ENCODE measurements at places on chromosomes 7 and 10. TPM values are rescaled to one million over a fixed set of nuclear protein-coding genes. Genes with fewer than 3 reads are reported as not detected.
A peak's percentile ranks its signal among the peaks of the same experiment; 100 is the strongest.

PAPSS2 gene
- 2.7 TPM for polyA plus RNA-seq

FAM25A gene
- not detected for polyA plus RNA-seq

OPN1SW gene
- polyA plus RNA-seq, result not detected

DPP6 gene
- polyA plus RNA-seq, result 0.87 TPM

OPN4 gene
- not detected for polyA plus RNA-seq

CUZD1 gene
- 14.1 TPM for polyA plus RNA-seq

DNA sequence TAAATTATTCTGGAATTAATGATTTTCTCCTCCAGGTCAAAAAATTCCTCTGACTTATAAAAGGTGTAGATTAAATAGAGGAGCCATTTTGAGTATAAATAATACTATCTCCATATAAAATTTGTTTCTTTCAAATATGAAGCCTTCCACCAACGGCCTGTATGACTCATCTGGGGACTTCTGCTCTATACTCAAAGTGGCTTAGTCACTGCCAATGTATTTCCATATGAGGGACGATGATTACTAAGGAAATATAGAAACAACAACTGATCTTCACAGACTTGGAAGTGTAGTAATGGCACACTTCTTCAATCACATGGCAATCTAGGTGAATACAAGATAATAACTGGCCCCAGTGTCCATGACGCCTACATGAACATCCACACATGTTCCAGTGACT lies 335.6 kb upstream of the HGF start:
- no peaks in the 10 kb centered on the region for H3K36me3 ChIP-seq
- H3K27me3 ChIP-seq, result no peaks in the 10 kb centered on the region
- no peak overlapping the region for H3K4me3 ChIP-seq

GRCh38 chr7:75048435-75049379 lies 24.9 kb downstream of the RCC1L start:
- no peaks in the 10 kb centered on the region for H3K4me1 ChIP-seq
- DNase-seq, result no peak
- H3K4me3 ChIP-seq, result no peak overlapping the region
- peaks cover 83% of the 10 kb centered on the region for H3K36me3 ChIP-seq

GRCh38 chr7:136956232-136956631 lies 87.8 kb downstream of the CHRM2 start:
- H3K36me3 ChIP-seq, result no peaks in the 10 kb centered on the region
- no peaks in the 10 kb centered on the region for H3K4me1 ChIP-seq
- DNase-seq, result no peak
- H3K27me3 ChIP-seq, result no peaks in the 10 kb centered on the region

DNA sequence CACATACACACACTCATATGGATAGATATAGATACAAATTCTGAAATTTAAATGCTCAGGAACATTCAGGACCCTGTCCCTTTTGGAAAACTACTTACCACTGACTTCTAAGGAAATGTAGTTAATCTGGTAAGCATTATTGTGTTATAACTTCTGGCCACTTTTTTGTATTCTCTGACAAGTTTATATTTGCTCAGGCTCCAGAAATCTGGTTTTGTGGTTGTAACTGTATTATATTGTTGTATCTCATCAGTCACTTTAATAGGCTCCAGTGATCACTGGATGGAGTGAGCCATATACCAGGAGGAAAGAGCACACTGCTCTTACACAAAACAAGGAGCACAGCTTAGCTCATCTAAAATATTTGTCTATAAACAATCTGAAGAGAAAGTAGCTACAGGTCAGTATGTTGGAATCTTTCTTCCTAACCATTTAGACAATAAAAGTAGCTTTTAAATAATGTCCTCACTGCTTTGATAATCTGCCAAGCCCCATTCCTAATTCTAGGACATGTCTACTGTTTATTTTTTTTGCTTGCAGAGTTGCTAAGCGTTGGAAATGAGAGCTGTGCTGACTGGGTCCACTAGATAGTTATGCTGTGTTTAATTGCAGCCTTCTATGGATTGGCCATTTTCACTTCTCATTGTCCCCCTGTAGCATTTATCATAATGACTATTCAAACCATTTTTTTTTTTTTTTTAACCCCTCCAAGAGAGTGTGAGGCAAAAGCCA lies 43.8 kb downstream of the SMNDC1 start:
- no peak overlapping the region for H3K4me3 ChIP-seq
- no peak overlapping the region for H3K27ac ChIP-seq
- peak; percentile 16 for DNase-seq
- no peaks in the 10 kb centered on the region for H3K4me1 ChIP-seq

DNA sequence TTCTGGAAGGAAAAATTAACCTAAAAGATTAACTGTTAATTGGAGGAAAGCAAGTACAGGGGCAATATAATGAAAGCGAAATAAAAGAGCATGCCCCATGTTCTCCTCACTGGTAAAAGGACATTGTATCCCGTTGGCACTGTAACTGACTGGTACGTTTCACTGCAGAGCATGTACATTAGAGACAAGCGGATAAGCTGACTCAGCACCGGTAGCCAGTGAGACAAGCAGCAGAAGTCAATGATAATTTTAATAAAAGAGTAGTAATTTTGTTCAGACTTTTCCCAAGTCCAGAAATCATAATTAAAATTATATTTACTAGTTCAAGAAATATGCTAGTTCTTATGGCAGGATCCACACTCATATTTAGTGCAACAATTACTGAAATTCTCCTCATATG lies 161.5 kb upstream of the VWC2 start:
- no peaks in the 10 kb centered on the region for H3K27me3 ChIP-seq
- DNase-seq, result no peak
- no peaks in the 10 kb centered on the region for H3K36me3 ChIP-seq
- H3K4me1 ChIP-seq, result no peaks in the 10 kb centered on the region
- H3K4me3 ChIP-seq, result no peak overlapping the region

DNA sequence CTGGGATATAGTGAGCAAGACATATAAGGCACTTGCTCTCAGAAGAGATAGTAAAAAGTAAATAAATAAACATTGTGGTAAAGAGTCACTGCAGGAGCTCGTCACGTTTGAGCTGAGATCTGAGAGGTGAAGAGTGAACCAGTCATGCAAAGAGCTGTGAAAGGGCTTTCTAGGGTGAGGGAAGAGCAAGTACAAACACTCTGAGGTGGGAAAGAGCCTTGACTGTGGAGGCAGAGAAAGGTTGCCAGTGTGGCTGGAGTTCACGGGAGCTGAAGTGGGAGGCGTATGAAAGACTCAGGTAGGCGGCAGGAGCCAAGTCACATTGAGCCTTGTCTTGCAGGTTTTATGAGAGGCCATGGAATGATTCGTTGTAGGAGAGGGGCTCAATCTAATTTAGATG lies 141.0 kb downstream of the C1GALT1 start:
- no peak overlapping the region for H3K27ac ChIP-seq
- H3K36me3 ChIP-seq, result no peaks in the 10 kb centered on the region
- no peaks in the 10 kb centered on the region for H3K27me3 ChIP-seq
- H3K4me1 ChIP-seq, result no peaks in the 10 kb centered on the region

DNA sequence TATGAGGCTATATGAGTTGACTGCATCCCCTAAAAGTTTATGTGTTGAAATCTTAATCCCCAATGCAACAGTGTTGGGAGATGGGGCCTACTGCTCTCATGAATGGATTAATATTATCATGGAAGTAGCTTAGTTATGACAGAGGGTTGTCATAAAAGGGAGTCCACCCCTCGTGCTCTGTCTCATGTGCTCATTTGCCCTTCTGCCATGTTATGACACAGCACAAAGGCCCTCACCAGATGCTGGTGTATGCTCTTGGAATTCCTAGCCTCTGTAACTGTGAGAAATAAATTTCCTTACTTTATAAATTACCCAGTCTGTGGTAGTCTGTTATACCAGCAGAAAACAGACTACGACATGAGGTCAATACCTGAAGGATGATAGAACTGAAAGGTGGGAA lies 17.6 kb upstream of the PANK1 start:
- H3K4me3 ChIP-seq, result no peak overlapping the region
- H3K4me1 ChIP-seq, result no peaks in the 10 kb centered on the region
- DNase-seq, result no peak
- H3K36me3 ChIP-seq, result no peaks in the 10 kb centered on the region
- H3K27ac ChIP-seq, result no peak overlapping the region

DNA sequence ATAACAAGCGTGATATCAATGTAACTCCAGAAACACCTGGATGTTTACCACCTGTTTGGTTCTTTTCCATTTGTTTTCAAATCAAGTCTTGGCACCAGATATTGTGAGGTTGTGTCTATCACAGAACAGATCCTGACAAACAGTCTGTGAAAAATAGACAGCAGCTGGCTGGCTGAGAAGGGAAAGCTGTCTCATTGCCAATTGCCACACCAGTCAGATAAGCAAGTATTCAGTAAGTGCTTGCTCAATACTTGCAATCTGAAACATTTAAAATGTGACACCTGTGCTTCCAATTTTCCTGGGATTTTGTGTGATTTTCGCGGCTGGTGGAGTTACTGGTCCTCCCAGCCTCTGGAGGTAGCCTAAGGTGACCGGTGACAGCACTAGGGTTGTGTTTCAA lies 147.9 kb upstream of the MYO3A start:
- peak; percentile 12 for DNase-seq
- H3K36me3 ChIP-seq, result no peaks in the 10 kb centered on the region
- no peak overlapping the region for H3K27ac ChIP-seq
- H3K4me3 ChIP-seq, result no peak overlapping the region
- no peaks in the 10 kb centered on the region for H3K27me3 ChIP-seq

GRCh38 chr7:73831834-73832651 lies 1.2 kb downstream of the CLDN4 start:
- no peaks in the 10 kb centered on the region for H3K36me3 ChIP-seq
- H3K4me3 ChIP-seq, result no peak overlapping the region
- peak overlapping the region; percentile 74 for H3K27ac ChIP-seq
- no peaks in the 10 kb centered on the region for H3K27me3 ChIP-seq
- H3K4me1 ChIP-seq, result peaks cover 63% of the 10 kb centered on the region
- peak; percentile 94 for DNase-seq

DNA sequence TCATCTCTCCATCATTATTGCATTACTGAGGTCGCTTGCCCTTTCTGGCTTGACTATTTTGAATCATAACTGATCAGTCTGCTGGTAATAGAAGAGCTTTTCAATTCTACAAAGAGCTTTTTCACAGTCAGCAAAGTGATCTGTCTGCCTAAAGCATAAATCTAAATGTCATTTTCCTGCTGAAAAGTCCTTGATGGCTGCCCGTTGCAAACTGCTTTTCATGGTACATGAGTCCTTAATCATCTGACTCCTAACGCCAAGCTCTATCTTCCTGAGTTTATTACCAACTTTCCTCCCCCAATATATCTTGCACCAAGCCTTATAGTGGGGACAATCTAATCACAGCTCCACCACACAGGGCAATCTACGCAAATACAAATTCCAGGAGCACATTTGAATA lies 39.8 kb downstream of the THSD7A start:
- no peaks in the 10 kb centered on the region for H3K4me1 ChIP-seq
- no peak for DNase-seq
- no peaks in the 10 kb centered on the region for H3K27me3 ChIP-seq
- H3K36me3 ChIP-seq, result no peaks in the 10 kb centered on the region
- no peak overlapping the region for H3K4me3 ChIP-seq

GRCh38 chr10:87615856-87616255 lies 43.8 kb upstream of the PAPSS2 start:
- no peak overlapping the region for H3K27ac ChIP-seq
- H3K4me3 ChIP-seq, result no peak overlapping the region
- H3K4me1 ChIP-seq, result peaks cover 8% of the 10 kb centered on the region
- no peak for DNase-seq
- no peaks in the 10 kb centered on the region for H3K36me3 ChIP-seq

DNA sequence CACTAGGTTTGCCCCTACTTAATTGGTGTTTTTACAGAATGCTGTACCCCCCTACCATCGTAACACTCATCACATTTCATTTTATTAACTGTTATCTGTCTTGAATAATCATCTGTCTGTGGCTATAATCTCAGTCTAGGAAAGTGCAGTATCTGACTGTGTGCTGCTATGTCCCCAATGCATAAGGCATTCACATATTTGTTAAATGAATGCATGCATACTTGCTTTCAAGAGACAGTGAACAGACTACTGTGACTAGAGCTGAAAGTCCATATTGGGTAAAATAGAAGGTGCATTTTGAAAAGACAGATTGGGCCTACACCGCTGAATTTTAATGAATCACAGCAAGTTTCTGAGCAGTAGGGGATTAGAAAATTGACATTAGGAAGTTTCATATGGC lies 112.3 kb downstream of the ARHGAP12 start:
- no peak overlapping the region for H3K27ac ChIP-seq
- peaks cover 12% of the 10 kb centered on the region for H3K4me1 ChIP-seq
- H3K27me3 ChIP-seq, result no peaks in the 10 kb centered on the region
- DNase-seq, result no peak
- peaks cover 44% of the 10 kb centered on the region for H3K36me3 ChIP-seq

GRCh38 chr7:126608339-126608776 lies 644.4 kb downstream of the GRM8 start:
- peak; percentile 32 for DNase-seq
- no peak overlapping the region for H3K4me3 ChIP-seq
- no peak overlapping the region for H3K27ac ChIP-seq
- H3K27me3 ChIP-seq, result no peaks in the 10 kb centered on the region

- H3K36me3 ChIP-seq, result no peaks in the 10 kb centered on the region
- H3K4me3 ChIP-seq, result no peak overlapping the region
- DNase-seq, result no peak
- H3K27me3 ChIP-seq, result no peaks in the 10 kb centered on the region
- no peaks in the 10 kb centered on the region for H3K4me1 ChIP-seq
- H3K27ac ChIP-seq, result no peak overlapping the region
Observed at GRCh38 chr7:120785095-120785494, 72.8 kb downstream of the TSPAN12 start.

DNA sequence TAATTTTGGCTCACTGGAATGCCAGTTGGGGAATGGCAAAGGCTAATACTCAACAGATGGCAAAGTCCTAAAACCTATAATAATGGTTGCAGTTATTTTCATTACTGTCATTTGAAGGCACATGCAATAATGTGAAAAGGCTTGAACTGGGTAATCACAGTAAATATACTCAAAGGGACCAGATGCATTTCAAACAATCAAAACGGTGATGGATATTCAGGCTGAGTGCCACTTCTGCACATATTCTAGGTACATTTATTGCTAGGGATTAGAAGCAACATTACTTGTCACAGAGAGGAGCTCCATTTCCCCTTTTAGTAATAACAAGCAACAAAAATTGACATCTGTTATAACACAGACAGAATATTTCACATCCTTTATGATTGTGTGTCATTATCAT lies 171.8 kb downstream of the NXPH1 start:
- H3K4me3 ChIP-seq, result no peak overlapping the region
- no peak overlapping the region for H3K27ac ChIP-seq
- no peaks in the 10 kb centered on the region for H3K4me1 ChIP-seq
- H3K36me3 ChIP-seq, result no peaks in the 10 kb centered on the region

- no peak overlapping the region for H3K27ac ChIP-seq
- no peaks in the 10 kb centered on the region for H3K36me3 ChIP-seq
- H3K4me1 ChIP-seq, result peaks cover 6% of the 10 kb centered on the region
- H3K4me3 ChIP-seq, result no peak overlapping the region
- H3K27me3 ChIP-seq, result no peaks in the 10 kb centered on the region
Observed at GRCh38 chr10:103736763-103737162, 118.6 kb downstream of the SH3PXD2A start.

Data from stomach (tissue), 19 donors.